Effector CD4-positive, alpha-beta T cell (primary cell): ENCODE measurements at places on chromosomes 16 and 17.

DNA sequence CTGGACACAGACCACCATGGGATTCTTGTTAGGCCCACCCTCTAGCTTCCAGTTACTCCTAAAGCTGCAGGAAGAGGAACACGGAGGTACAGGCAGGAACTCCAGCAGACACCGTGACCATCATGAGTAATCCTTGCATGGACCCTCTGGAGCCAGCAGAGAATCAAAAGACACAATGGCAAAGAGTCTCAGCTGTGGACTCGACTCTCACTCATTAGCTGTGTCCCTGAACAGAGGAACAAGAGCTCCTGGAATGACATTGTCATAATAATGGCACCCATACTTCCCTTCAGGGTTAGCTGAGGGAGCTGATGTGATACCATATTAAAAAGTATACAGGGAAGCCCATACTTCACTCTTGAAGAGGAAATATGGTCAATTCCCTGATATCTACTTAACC is 176.3 kb upstream of the ASIC2 start:
- no peak for DNase-seq

DNA sequence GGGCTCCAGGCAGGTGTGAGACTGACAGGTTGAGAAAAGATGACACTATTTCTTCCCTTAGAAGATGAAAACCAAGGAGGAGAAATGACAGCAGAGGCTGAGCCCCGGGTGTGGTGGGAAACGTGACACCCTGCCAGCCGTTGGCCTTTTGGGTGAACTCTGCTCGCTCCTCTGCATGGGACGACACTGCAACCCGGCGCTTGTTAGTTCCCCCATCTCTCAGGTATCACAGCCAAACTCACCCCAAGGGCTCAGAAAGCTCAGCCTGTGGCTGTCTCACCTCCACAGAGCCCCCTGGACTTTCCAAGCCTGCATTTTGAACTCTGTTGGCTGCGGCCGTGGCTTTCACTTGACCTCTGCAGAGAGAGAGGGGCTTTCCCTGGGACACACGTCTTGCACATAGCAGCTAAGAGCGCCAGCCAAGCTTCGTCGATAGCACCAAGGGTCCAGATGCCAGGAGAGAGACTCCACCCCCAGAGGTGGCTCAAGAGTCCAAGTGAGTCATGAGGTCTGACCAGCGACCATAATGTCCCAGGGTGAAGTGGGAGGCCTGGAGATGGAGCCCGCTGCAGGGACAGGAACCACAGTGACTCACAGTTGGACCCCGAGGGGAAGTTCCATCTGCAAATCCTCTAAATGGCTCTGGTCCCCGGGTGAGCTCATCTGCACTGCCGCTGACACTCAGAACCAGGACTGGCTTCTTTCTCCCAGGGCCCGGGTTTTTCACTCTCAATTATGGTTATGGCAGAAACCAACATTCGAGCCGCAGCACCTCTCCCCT is 301.9 kb downstream of the SOX9 start:
- DNase-seq, result no peak

GRCh38 chr16:2337431-2338296 is 2.9 kb downstream of the ABCA3 start:
- DNase-seq, result no peak

- DNase-seq, result no peak
These were observed 262.3 kb downstream of the SOX9 start for GRCh38 chr17:72382971-72383722.

GRCh38 chr17:75755205-75755901 is 9.6 kb downstream of the GALK1 start:
- DNase-seq, result no peak

DNA sequence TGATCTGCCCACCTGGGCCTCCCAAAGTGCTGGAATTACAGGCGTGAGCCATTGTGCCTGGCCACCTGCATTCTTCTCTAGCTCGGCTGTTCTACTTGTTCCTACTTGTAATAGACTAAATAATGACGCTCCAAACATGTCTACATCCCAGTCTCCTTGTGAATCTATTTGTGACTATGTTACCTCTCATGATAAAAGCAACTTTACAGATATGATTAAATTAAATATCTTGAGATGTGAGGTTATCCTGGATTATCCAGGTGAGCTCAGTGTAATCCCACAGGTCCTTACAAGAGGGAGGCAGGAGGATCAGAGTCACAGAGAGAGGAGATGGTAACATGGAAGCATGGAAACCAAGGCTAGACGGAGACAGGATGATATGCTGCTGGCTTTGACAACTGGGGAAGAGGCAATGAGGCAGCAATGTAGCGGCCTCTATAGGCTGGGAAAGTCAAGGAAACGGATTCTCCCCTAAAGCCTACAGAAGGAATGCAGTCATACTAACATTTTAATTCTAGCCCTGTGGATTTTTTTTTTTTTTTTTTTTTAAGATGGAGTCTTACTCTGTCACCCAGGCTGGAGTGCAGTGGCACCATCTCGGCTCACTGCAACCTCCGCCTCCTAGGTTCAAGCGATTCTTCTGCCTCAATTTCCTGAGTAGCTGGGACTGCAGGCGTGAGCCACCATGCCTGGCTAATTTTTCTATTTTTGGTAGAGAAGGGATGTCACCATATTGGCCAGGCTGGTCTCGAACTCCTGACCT is 5.0 kb upstream of the LASP1 start:
- DNase-seq, result no peak

- no peak for DNase-seq
These were observed 1024.8 kb upstream of the EEF2KMT start for GRCh38 chr16:6122401-6122800.

GRCh38 chr17:2172077-2172851 is 117.4 kb downstream of the HIC1 start:
- no peak for DNase-seq

- no peak for DNase-seq
These were observed 3.0 kb downstream of the TSPAN10 start for GRCh38 chr17:81640011-81640410.

DNA sequence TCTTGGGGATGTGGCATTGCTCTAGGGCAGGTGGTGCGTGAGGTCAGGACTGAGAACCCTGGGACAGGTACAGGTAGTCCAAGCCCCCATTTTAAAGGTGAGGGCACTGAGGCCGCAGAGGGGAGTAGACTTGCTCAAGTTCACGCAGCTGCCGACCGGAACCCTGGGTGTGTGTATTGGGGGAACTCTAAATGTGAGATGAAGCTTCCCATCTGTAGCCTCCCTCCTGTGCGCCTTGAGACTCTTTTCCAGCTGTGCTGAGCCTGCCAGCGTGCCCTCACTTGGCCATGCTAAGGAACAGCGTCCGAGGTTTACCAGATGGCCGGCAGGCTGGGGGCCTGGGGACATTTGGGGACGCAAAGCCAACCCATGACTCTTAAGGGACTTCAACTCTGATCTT is 79.0 kb upstream of the CDC42EP4 start:
- DNase-seq, result no peak

DNA sequence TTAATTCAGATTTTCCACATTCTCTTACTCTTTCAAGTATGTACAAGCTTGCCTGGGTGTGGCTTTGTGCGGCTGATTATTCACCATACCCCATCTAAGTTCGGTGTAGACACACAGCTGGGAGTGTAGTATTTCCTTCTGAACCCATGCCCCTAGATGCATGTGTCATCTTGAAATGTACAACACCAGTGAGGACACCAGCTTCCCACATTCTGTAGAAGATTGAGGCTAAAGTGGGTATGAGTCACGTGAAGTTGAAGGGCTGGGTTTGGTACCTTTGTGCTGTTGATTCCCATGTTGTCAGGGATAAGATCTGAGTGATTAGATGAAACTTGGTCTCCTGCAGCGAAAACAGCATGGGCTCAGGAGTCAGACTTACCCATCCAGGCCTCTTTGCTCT is 14.6 kb upstream of the DHX8 start:
- no peak for DNase-seq

DNA sequence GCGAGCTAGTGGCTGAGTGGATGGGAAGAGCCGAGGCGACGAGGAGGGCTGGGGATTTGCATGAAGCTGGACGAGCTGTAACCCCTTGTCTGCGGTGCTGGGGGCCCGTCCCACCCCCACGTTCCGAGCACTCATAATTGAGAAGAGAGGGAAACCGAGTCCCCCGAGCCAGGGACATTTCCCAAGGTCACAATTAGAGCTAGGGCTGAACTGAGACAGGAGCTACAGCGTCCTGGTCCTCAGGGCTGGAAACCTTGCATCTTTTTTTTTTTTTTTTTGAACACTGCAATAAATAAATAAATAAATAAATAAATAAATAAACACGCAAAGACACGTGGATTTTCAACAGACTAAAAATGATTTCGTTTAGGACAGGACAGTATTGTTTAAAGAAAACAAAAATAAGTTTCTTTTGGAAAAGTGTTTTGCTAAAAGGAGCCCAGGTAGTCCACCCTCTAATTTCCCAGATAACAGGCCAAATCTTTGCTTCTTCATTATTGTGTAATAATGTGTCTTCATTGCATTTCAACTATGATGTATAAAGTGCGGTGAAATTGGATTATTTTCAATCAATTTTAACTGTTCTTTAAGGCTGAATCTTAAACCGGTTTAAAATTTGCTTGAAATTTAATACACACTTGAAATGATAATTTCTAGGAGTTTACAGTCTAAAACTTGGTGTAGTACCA is 992 bp downstream of the GDPD1 start:
- DNase-seq, result no peak

DNA sequence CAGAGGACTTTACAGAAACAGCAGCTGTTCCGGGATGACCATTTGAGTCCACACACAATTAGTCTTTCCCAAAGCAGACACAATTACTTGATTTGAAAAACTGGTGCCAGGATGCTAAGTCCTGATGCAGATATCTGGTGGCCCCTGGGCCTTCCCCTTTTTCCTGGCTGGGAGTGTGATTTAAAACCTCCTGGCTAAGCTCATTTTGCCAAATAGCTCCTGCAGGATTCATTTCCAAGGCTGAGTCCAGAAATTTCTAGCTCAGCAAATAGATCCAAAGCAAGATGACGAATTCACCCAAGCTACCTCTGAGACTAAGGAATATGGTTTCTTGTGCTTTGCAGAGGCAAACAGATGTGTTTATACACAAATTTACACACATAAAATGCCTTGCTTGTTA is 422.2 kb downstream of the CA10 start:
- no peak for DNase-seq

DNA sequence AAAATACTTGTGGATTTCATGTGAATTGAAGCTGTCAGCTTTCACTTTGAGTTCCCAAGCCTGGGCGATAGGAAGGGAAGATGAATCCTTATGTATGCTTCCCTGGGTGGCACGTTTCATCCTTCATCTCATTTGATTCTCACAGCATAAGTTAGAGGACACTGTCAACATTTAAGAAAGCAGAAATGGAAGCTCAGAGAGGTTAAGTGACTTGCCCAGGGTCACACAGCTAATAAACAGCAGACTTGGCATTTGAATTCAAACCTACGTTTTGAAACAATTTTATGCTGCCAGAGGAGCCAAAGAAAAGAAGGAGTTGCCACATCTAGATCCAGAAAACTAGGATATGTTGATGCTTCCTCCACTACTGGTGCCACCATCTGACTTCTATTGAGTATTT is 108.3 kb upstream of the GPR139 start:
- no peak for DNase-seq

- no peak for DNase-seq
These were observed 19.2 kb upstream of the ABAT start for GRCh38 chr16:8655184-8655717.

GRCh38 chr16:27080895-27081294 is 14.2 kb downstream of the C16orf82 start:
- DNase-seq, result no peak

DNA sequence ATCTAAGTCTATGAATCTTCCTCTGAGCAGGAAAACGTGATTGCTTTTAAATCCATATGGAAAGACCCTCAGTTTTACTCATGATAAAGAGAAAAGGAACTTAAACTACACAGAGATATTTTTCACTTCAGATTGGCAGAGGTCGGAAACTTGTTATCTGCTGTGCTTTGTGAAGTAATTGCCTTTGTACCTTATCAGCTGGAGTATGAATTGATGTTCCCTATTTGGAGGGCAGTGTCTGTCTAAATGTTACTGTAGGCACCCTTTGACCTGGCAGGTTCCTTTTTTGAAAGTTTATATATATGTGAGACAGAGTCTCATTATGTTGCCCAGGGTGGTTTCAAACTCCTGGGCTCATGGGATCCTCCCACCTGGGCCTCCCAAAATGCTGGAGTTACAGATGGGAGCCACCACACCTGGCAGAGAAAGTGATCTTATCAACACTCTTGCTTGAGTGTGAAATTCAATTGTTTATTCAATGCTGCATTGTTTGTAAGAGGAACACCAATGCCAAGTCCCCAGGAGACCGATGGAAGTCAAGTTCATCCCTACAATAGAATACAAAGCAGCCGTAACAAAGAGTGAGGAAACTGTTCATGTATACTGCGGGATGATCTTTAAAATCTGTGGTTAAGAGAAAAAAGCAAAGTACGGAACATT is 52.3 kb downstream of the ABCC1 start:
- no peak for DNase-seq

GRCh38 chr17:77036136-77036840 is 104.5 kb upstream of the SEC14L1 start:
- no peak for DNase-seq

- DNase-seq, result no peak
These were observed 21.4 kb downstream of the CCDC102A start for GRCh38 chr16:57514791-57515600.

- DNase-seq, result no peak
These were observed 37.6 kb downstream of the ARHGAP27 start for GRCh38 chr17:45394913-45395568.

DNA sequence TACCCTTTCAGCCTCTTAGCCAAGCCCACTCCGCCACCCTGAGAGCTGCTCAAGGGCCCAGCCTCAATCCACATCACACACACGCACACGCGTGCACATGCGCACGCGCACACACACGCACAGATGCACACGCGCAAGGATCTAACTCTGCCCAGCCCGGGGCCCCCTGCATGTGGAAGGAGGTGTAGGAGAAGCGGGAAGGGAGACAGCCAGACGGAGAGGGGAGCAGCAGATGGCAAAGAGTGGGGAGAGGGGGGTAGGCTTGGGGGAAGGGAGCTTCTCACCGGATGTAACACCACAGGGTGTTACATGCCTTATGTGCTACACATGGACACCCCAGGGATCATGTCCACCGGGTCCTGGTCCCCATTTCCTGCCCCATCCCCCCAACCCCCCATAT is 15.3 kb downstream of the DLG4 start:
- DNase-seq, result no peak

- DNase-seq, result no peak
These were observed 141.8 kb downstream of the GRIN2A start for GRCh38 chr16:10040136-10041080.

DNA sequence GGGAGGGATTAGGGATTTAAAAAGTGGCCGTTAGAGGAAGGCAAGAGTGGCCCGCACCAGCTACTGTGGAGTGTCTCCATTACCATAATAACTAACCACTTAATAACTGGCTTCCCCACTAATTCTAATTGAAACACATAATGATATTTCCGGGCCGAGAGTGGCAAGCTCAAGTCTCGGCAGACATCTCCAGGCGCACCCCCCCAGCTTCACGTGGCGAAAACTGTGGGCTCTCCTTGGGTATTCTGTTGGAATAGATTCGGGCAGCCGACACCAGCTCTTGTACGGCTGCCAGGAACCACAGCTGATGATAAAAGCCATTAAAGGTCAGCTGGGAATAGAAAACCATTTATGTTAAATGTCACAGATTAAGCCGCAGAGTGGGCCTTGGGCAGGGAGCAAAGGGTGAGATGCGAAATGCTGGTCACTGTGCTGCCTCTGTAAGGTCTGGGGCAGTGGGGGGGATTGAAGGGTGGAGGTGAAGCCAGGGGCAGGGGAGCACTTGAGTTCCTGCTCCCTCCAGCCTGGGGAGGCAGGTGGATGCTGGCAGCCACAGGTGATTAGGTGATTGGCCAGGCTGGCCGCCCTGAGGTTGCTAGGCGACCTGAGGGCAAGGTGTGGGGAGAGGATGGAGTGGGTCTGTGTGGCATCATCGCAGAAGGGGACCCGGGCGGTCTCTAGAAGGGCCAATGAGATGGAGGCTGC is 115.6 kb upstream of the SDK2 start:
- DNase-seq, result no peak

GRCh38 chr17:4146641-4147040 is 3.6 kb downstream of the CYB5D2 start:
- no peak for DNase-seq
